H1 (cell line): ENCODE measurements at places on chromosomes 13 and 19. TPM values are rescaled to one million over a fixed set of nuclear protein-coding genes. Genes with fewer than 3 reads are reported as not detected.

The RCBTB1 gene
- polyA plus RNA-seq, result 11.8 and 13.7 TPM in 2 replicates

The B3GNT3 gene
- polyA plus RNA-seq, result 1.5 and 2.1 TPM in 2 replicates

The SHISA2 gene
- polyA plus RNA-seq, result 8.6 and 10.2 TPM in 2 replicates

The BST2 gene
- polyA plus RNA-seq, result 72.8 and 117 TPM in 2 replicates

The TEX26 gene
- not detected in 2 replicates for polyA plus RNA-seq

The GNG7 gene
- 2.8 and 5.6 TPM in 2 replicates for polyA plus RNA-seq

The CEBPA gene
- 2.0 and 2.4 TPM in 2 replicates for polyA plus RNA-seq

The ATXN8OS gene
- polyA plus RNA-seq, result not detected in 2 replicates

The DPF1 gene
- 12.9 and 20.9 TPM in 2 replicates for polyA plus RNA-seq

The ZNF628 gene
- polyA plus RNA-seq, result 1.7 and 4.5 TPM in 2 replicates

The ZNF560 gene
- 0.02 TPM in 1 of 2 replicates, not detected in the other for polyA plus RNA-seq

The CRTC1 gene
- 2.9 and 6.5 TPM in 2 replicates for polyA plus RNA-seq

The TEKTIP1 gene
- polyA plus RNA-seq, result 0.49 TPM in 1 of 2 replicates, not detected in the other

The ZNF845 gene
- polyA plus RNA-seq, result 2.4 and 3.6 TPM in 2 replicates

The CNMD gene
- 57.6 and 87.4 TPM in 2 replicates for polyA plus RNA-seq

The IFNL1 gene
- not detected in 2 replicates for polyA plus RNA-seq

The PSG7 gene
- not detected in 2 replicates for polyA plus RNA-seq

The PRSS57 gene
- 0.09 TPM in 1 of 2 replicates, not detected in the other for polyA plus RNA-seq

The IL17D gene
- 0.57 and 0.59 TPM in 2 replicates for polyA plus RNA-seq

The URAD gene
- polyA plus RNA-seq, result not detected in 2 replicates

The ZNF793 gene
- polyA plus RNA-seq, result 5.0 and 5.9 TPM in 2 replicates

The COG3 gene
- polyA plus RNA-seq, result 8.6 and 13.5 TPM in 2 replicates

The ICAM1 gene
- 5.2 and 9.4 TPM in 2 replicates for polyA plus RNA-seq

The RAB20 gene
- 14.8 and 21.5 TPM in 2 replicates for polyA plus RNA-seq

The KCNC3 gene
- polyA plus RNA-seq, result 3.9 and 6.3 TPM in 2 replicates
